ENCODE measurements at places on chromosomes 12 and 14. TPM values are rescaled to one million over a fixed set of nuclear protein-coding genes. Genes with fewer than 3 reads are reported as not detected.

GPR84 gene
- polyA plus RNA-seq = not detected

- no peak for DNase-seq
These were observed 1108.3 kb upstream of the FLRT2 start for GRCh38 chr14:84421621-84422020.

- DNase-seq = no peak
These were observed 51.3 kb downstream of the WBP11 start for GRCh38 chr12:14751986-14752385.

MED6 gene
- 45.8 TPM for polyA plus RNA-seq
